Natural killer cell treated with Interleukin-12 subunit alpha and Interleukin-12 subunit beta and Interleukin-15 and Interleukin-18, amount 100 ng/mL, for 72 hours (primary cell): ENCODE measurements at places on chromosomes 12 and 14. TPM values are rescaled to one million over a fixed set of nuclear protein-coding genes. Genes with fewer than 3 reads are reported as not detected.

The INSM2 gene
- total RNA-seq: not detected

The RPS6KL1 gene
- 10.0 TPM for total RNA-seq

The CORO1C gene
- total RNA-seq: 68.9 TPM

The ADAMTS20 gene
- not detected for total RNA-seq

The ISM2 gene
- 0.36 TPM for total RNA-seq

The TAS2R7 gene
- total RNA-seq: not detected

The PMCH gene
- total RNA-seq: not detected

GRCh38 chr12:100251917-100252316, 15.0 kb downstream of the DEPDC4 start:
- no peak overlapping the region for H3K4me3 ChIP-seq
- no peaks in the 10 kb centered on the region for H3K27me3 ChIP-seq
- no peaks in the 10 kb centered on the region for H3K4me1 ChIP-seq
- no peaks in the 10 kb centered on the region for H3K36me3 ChIP-seq
- no peak overlapping the region for H3K27ac ChIP-seq
- DNase-seq: no peak

GRCh38 chr14:44895716-44896115, 66.0 kb downstream of the KLHL28 start:
- H3K36me3 ChIP-seq: peaks cover 7% of the 10 kb centered on the region
- H3K27me3 ChIP-seq: no peaks in the 10 kb centered on the region
- H3K4me3 ChIP-seq: no peak overlapping the region
- H3K27ac ChIP-seq: no peak overlapping the region
- peaks cover 15% of the 10 kb centered on the region for H3K4me1 ChIP-seq

DNA sequence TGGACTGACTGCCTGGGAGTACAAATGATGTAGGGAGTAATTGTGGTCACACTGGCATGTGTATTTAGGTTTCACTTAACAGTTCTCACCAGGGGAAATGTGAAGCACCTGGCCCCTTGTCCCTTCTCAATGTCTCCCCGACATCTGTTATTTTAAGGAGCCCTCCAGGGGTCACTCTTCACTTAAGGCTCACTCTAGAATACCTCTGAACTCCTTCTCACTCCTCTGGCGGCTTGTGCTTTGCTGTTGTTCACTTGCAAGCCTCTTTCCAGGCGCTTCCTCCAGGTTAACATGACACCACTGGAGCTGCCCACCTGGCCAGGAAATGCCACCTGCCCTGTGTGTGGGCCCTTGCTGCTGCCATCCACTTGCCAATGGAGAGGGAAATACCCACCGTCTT, 56.5 kb upstream of the GZMB start:
- H3K4me1 ChIP-seq: peaks cover 58% of the 10 kb centered on the region
- peaks cover 2% of the 10 kb centered on the region for H3K36me3 ChIP-seq

- H3K4me3 ChIP-seq: no peak overlapping the region
- H3K4me1 ChIP-seq: peaks cover 8% of the 10 kb centered on the region
Measured at GRCh38 chr14:85535991-85536832, 6.3 kb downstream of the FLRT2 start.

DNA sequence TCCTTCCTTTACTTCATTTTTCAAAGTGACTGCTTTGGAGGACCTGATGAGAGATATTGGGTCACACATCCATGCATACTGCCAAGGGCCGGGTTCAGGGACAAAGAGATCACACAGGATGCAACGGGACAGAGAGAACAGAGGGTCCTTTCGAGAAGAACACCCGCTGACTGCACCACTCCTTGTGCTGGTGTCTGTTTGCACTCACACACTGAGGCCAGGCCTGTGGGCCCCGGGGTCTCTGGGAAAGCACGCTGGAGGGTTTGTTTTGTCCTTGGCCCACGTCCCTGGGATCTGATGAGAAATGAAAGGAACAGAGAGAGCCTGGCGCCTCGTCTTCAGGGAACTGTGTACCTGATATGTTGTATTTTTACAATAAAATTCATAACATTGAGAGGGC, 42.2 kb downstream of the PAH start:
- no peak overlapping the region for H3K27ac ChIP-seq
- no peaks in the 10 kb centered on the region for H3K36me3 ChIP-seq
- DNase-seq: no peak
- H3K27me3 ChIP-seq: peaks cover 7% of the 10 kb centered on the region

DNA sequence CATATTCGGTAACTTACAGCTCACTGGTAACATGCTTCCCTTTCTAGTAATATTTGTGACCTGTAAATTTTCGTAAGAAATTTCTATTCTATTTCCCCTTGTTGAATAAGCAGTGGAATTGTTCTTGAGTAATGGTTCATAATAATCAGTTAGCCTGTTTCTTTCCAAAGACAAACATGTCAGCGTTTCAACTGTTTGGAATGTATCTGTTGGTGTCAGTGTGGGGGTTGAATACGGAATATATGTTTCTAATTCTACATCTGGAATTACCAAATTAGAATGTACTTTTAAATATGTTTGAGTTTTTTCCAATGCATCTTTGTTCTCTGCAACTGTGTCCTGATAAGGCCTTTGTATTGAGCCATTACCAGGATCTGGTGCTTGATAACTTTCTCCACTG, 2.0 kb downstream of the BBS10 start:
- H3K27me3 ChIP-seq: no peaks in the 10 kb centered on the region
- H3K4me3 ChIP-seq: no peak overlapping the region
- no peaks in the 10 kb centered on the region for H3K36me3 ChIP-seq
- DNase-seq: no peak
- peaks cover 22% of the 10 kb centered on the region for H3K4me1 ChIP-seq

- H3K36me3 ChIP-seq: no peaks in the 10 kb centered on the region
- H3K27ac ChIP-seq: peak overlapping the region; percentile 86
- H3K4me1 ChIP-seq: peaks cover 40% of the 10 kb centered on the region
- DNase-seq: no peak
Measured at GRCh38 chr14:54909817-54910558, 7.4 kb upstream of the GCH1 start.

GRCh38 chr14:92735344-92735743, 13.1 kb downstream of the LGMN start:
- peaks cover 8% of the 10 kb centered on the region for H3K4me1 ChIP-seq
- peaks cover 45% of the 10 kb centered on the region for H3K27me3 ChIP-seq
- no peak overlapping the region for H3K4me3 ChIP-seq
- peaks cover 7% of the 10 kb centered on the region for H3K36me3 ChIP-seq
- DNase-seq: no peak

GRCh38 chr12:94258593-94258992, 110.2 kb downstream of the PLXNC1 start:
- no peak for DNase-seq
- H3K36me3 ChIP-seq: peaks cover 17% of the 10 kb centered on the region
- H3K4me3 ChIP-seq: no peak overlapping the region
- peaks cover 32% of the 10 kb centered on the region for H3K4me1 ChIP-seq
- H3K27ac ChIP-seq: no peak overlapping the region

DNA sequence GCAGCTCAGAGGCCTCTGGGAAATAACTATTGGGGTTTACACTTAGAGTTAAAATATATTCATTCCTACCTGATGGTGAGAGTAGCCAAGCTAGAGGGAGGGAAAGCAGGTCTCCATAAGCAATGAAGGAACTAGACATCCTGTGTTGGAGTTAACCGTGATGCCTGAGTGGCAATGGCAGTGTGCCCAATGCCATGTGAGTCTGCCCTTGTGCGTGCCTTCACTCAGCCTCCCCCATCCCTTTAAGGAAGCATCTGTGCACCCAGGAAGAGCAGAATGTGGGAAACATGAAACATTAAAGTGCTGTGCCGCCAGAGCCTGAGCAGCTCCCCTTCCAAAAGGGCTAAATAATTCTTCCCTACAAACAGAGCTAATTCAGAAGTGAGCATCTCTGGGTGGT, 76.3 kb downstream of the COX16 start:
- H3K27me3 ChIP-seq: peaks cover 16% of the 10 kb centered on the region
- no peak overlapping the region for H3K27ac ChIP-seq
- H3K4me1 ChIP-seq: no peaks in the 10 kb centered on the region
- H3K4me3 ChIP-seq: no peak overlapping the region

DNA sequence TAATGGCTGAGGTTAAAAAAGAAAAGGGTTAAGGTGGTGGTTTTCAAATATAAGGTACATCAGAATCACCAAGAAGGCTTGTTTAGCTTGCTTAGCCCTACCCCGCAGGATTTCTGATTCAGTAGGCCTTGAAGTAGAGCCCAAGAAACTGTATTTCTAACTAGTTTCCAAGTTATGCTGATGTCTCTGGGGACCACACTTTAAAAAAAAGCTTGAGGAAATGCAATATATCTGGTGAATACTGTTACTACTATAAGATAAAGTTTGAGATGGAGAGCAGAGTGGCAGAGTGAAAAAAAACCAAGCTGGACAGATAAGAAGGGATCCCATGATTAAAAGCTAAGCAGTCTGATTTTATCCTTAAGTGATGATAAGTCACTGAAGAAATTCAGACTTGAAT, 18.3 kb upstream of the GXYLT1 start:
- no peak for DNase-seq
- no peak overlapping the region for H3K27ac ChIP-seq
- no peaks in the 10 kb centered on the region for H3K36me3 ChIP-seq
- peaks cover 11% of the 10 kb centered on the region for H3K4me1 ChIP-seq
- H3K4me3 ChIP-seq: no peak overlapping the region

- H3K27me3 ChIP-seq: no peaks in the 10 kb centered on the region
- no peak overlapping the region for H3K4me3 ChIP-seq
- peaks cover 42% of the 10 kb centered on the region for H3K36me3 ChIP-seq
- peak overlapping the region; percentile 68 for H3K27ac ChIP-seq
Measured at GRCh38 chr14:92619671-92620456, 106.3 kb downstream of the RIN3 start.

DNA sequence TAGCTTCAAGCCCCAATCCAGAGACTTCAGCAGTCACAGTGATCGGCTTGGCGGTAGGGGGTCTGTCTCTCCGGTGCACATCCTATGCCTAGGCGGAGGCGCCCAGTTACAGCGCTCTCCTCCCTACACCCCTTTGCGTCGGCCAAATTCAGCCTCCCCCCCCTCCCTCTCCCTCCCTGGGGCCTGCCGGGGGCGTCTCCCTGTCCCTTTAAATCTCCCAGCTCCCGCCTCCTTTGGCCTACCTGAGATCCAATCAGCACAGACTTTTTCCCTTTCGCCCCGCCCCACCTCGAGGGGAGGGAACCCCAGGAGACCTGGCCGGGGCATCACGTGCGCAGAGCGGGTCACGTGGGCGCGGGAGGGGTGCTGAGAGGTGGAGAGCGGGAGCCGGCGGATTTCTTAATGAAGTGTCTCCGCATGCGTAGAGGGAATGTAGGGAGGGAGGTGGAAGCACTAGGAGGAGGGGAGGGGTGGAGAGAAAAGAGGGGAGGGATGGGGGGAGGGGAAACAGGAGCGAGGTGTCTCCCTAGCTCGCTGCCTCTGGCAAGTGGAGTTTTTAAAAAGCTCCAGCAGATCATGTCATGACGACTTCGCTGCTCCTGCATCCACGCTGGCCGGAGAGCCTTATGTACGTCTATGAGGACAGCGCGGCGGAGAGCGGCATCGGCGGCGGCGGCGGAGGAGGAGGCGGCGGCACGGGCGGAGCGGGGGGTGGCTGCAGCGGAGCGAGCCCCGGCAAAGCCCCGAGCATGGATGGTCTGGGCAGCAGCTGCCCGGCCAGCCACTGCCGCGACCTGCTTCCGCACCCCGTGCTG, at the start of gene HOXC13:
Gene HOXC13 (plus strand): TSS at position 506 of the 815 bp plus-strand sequence. CDS start 76 bp downstream, at position 582.
- no peaks in the 10 kb centered on the region for H3K4me1 ChIP-seq
- H3K4me3 ChIP-seq: no peak within 1 kb of the TSS
- peaks cover 84% of the 10 kb centered on the region for H3K27me3 ChIP-seq
- H3K36me3 ChIP-seq: no peaks in the 10 kb centered on the region
- no peak within 1 kb of the TSS for H3K27ac ChIP-seq

DNA sequence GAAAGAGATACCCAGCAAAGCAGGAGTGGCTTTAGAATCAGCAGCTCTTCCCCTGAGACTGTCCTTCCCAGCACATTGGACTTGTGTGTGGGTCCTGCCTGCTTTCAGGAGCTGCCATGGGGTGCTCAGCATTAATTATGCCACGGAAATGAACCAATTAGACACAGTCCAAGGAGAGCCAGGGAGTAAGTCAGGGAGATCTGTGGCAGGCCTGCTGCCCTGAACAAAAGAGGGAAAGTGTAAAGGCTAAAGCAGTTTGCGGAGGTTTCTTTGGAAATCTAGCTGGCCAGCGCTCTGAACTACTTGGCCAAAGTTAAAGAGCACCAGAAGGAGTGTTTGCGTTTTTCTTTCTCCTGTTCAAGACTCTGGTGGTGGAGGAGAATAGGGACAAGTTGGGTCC, 65.7 kb upstream of the SRSF5 start:
- H3K4me3 ChIP-seq: no peak overlapping the region
- peaks cover 75% of the 10 kb centered on the region for H3K4me1 ChIP-seq
- no peak for DNase-seq
- no peaks in the 10 kb centered on the region for H3K27me3 ChIP-seq
- peaks cover 7% of the 10 kb centered on the region for H3K36me3 ChIP-seq

DNA sequence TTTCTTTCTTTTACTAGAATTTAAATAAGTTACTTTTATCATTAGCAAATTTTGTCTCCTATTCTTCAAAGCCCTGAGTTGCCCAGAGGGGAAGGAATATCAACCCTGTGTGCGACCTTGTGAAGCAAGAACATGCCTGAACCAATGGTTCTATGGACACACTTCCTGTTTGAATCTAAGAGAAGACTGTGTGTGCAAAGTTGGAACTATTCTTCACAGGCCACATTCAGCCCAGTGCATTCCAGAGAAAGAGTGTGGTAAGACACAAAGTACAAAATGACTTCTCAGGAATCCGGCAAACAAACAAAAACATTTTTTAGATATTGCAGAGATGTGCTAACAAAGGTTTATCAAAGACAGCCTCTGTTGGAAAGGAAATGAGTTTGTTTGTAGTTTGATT, 90.8 kb upstream of the PTPRQ start:
- no peaks in the 10 kb centered on the region for H3K4me1 ChIP-seq
- H3K4me3 ChIP-seq: no peak overlapping the region
- no peaks in the 10 kb centered on the region for H3K36me3 ChIP-seq
- no peak overlapping the region for H3K27ac ChIP-seq
- no peaks in the 10 kb centered on the region for H3K27me3 ChIP-seq

- no peak overlapping the region for H3K4me3 ChIP-seq
- peaks cover 38% of the 10 kb centered on the region for H3K4me1 ChIP-seq
- no peaks in the 10 kb centered on the region for H3K36me3 ChIP-seq
- H3K27me3 ChIP-seq: no peaks in the 10 kb centered on the region
- H3K27ac ChIP-seq: no peak overlapping the region
Measured at GRCh38 chr12:116074686-116075085, 202.8 kb downstream of the MED13L start.

DNA sequence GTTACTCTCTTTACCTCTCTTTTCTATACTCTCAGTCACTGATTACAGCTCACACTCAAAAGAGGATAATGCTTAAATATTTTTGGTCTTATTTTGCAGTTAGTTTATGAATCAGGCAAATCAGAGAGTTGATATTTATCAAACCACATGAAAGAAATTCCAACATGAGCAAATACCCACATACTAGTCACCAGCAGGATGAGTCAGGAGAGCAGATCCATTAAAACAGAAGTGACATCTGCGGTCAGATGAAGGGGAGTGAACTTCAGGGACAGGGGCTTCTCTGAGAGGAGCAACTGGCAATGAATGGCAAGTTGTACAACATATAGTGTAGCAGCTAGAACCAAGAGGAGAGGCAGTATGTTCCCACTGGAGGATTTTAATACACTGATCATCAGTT, 258.7 kb downstream of the SYT10 start:
- no peak overlapping the region for H3K27ac ChIP-seq
- peaks cover 5% of the 10 kb centered on the region for H3K36me3 ChIP-seq
- DNase-seq: no peak
- no peaks in the 10 kb centered on the region for H3K4me1 ChIP-seq
